ENCODE measurements at places on chromosomes 12 and 14.

DNA sequence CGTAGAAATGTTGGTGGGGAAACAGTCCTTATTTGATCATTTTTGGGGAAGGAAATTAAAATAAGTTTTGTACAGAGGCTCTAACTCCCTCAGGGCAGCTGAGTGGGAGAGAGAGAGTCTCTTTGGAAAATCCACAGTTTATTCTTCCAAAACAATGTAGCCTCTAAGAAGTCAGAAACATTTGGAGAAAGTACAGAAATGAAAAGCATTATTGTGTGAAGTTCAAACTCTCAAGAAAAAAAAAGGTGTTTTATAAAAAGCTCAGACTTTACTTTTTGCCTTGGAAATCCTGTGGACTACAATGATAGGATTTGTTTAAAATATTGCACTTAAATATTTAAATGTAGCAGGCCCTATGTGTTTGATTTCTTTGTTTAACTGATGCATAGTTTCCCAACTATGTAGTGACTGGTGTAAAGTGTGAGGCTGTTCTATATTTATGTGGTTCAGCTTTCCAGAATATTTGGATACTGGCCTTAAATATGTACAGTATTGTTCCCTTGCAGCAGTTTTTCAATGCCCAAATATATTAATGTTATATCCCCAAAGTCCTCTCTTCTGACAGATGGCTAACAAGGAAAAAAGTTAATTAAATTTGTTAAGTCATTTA, 82.0 kb upstream of the OTOGL start:
- no peak for DNase-seq

DNA sequence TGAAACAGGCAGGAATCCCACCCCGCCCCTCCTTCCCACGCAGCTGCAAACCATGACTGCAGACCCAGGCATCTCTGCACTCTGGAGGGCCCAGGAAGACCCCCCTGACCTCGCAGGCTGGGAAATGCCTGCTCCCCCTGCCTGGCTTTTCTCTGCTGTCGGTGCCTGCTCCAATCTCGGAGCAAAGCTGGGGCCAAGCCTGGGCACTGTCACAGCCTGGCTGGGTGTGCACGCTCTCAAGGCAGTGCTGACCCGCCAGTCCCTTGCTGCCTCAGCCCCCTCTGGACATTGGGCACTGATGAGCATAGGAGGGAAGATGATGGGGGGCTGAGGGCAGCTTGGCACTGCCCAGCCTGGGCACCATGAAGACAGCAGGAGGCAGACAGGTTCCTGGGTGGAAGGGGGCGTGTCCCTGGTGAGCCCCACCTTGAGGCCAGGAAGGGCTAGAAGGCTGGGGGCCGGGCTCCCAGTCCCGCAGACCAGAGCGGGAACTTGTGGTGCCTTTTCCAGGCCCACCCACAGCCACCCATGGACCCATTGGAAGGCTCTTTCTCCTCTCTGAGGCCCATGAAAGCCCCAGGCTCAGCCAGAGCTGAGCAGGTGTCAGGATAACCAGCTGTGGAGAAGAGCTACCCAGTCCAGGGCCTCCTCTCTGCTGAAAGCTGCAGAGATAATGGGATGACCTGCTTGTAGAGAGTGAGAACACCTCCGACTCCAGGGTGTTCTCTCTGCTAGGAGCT, 10.7 kb upstream of the ZNF605 start:
- DNase-seq = no peak

GRCh38 chr12:101700299-101700820, 2.9 kb downstream of the CHPT1 start:
- DNase-seq = no peak

DNA sequence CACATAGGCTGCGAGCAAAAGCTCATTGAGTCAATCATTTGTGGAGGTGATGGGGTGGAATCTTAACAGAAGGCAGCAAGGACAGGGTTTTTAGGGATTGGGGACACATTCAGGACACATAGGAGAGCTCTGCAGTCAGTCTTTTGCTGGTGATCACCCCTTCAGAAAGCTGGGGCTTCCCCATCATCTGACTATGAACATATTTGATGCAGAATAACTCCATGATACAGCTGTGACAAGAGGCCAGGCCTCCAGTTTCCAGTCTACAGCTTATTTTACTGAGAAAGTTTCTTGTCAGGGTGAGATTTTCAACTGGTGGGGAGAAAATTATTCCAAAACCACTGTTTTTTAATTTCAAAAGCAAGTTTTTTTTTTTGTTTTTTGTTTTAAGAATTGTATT, 134.2 kb downstream of the TMEM30B start:
- no peak for DNase-seq

DNA sequence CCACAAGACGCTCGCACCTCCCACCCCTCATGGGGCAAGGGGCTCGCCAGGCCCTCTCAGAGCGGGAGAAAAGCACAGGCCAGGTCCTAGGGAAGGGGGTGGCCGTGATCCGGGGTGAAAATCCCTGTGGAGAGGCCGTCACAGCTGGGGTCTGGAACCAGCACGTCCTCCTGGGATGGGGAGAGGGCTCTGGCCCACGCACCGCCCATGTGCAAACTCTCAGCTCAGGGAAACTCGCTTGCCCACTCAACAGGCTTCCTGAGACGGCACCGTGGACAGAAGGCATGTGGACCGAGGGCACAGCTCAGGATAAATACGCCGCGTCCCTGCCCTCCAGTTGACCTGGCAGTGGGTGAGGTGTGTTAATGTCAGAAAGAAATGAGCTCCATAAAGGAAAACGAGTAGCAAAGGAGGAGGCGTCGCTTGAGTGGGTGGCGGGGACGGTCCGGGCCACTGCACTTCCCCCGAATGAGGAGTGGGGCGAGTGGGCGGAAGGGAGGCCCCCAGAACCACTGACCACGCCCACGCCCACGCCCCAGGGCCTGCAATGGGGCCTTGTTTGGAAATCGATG, 57.6 kb upstream of the GALNT9 start:
- DNase-seq = no peak

- DNase-seq = no peak
Observed at GRCh38 chr12:109544955-109545531, 28.3 kb downstream of the MMAB start.

- peak; percentile 47 for DNase-seq
Observed at GRCh38 chr14:23513005-23513817, 38.4 kb downstream of the ZFHX2 start.

GRCh38 chr12:14883686-14884085, 2.0 kb downstream of the MGP start:
- peak; percentile 80 for DNase-seq

DNA sequence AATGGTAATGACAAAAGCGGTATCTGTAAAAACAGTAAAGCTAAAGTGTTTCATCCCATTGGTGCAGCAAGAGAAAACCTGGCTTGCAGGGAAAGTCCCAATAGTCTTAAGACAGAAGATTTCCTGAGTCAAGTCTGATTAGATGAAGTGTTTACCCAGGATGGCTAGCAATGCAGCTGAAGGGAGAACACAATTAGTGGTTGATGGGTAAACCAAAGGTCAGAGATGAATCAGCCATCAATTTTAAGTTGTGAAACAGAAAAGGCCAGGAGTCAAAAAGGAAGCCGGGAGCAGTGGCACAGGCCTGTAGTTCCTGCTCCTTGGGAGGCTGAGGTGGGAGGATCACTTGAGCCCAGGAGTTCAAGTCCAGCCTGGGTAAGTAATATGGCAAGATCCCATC, 52.6 kb downstream of the SEC23A start:
- DNase-seq = no peak

DNA sequence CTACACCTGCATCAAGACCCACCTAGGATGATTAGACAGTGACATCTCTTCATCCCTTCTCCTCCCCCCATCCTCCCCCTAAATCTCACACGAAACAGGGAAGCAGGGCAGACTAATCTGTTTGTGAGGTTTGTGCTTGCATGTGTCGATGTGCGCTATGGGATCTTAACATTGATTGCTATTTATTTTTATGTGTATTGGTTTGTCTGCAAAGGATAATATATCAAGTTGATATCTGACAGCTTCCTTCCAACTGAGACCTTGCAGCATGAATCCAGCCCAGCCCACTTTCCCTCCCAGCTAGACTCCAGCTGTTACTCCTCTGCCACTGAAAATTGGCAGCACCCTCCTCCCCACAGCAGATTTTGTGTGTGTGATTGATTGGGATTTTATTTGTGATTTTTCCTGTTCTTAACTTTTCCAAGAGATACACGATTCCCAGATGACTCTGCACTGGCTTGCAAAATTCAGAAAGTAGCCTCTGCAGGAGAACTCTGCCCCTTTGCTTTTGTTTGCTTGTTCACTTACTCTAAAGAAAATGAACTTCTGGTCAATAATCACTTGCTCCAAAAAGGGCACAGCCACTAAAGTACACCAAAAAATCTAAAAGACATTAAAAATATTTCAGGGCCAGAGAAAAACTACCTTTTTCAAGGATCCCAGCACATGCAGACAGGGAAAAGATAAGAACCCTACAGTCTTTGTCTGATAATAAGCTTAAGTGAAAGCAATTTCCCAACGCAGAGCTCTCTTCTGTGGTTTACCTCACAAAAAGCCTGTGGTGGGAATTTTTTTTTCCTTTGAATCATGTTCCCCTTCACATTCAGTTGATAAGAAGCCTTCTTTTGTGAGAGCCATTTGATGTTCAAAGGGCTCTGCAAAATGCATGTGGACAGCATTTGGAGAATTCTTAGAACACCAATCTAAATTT, 222.1 kb downstream of the RPS29 start:
- no peak for DNase-seq

GRCh38 chr14:33612197-33612505, 338.7 kb downstream of the EGLN3 start:
- DNase-seq = no peak

DNA sequence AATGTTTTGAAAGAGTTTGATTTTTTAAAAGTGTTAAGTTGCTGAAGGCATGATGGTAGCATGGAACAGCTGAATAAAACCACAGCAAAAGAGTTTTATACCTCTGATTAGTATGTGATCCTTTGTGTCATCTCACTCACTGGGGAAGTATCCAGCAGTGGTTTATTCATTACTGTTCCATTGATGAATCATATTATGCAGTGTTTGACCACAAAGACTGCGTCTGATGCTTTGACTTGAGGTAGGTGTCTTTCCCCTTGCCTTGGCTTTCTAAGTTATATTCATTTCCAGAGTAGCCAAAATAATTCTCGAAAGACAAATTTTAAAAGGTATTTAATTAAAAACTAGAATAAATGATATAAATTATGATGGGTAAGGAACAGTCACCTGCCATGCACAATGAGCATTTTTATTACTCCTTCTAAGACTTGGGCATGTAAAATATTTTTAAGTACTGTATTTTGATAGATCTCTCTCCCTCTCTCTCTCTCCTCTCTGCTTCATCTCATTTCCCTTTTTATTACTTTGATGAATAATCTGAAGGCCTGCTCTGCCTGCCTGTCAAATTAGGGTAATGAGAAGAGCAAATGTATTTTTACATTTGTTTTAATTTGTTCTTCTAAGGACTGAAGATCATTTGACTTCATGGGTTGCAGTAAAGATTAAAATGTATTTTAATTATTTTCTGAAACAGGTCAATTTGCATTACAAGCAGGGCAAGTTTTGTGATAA, 164.9 kb downstream of the NAV3 start:
- no peak for DNase-seq
